Stimulated activated CD4-positive, alpha-beta T cell treated with anti-CD3 and anti-CD28 coated beads, Interleukin-4, amount 100 ng/mL, for 1 hour (primary cell): ENCODE measurements at places on chromosomes 4 and X.

DNA sequence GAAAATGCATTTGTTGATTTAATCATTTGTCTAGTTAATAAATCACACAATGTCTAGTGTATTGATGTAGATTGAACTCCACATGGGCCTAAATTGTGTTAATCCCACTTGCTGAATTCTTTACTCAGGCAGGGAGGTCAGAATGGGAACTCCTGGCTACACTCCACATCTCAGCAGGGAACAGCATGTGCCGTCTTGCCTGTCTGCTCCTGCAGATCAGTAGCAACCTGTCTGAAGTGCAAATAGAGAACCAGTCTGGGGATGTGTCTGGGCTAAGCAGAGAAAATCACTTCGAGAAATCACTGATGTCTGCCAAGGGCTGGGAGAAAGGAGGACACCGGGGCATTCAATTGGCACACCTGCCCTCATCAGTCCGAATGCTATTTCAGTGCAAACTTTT is 16.5 kb upstream of the MXRA5 start:
- no peak for DNase-seq

DNA sequence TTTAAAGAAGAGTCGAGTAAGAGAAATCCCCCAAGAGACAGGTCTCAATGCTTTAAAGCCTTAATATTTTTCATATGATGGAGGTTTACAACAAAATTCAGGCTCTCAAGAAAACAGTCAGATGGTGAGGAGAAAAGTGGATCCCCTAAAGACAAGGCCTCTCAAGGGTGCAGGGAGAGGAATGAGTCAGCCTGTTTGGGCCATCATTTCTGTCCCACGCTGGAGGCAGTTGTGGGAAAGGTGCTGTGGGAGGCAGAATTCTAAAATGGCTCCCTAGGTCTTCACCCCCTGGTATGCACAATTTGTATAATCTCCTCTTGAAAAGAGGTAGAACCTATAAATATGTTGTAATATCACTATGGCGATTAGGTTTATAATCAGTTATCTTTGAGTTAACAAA is 4.6 kb upstream of the TIFA start:
- DNase-seq, result no peak

- DNase-seq, result no peak
Observed at GRCh38 chr4:77881460-77882295, 19.0 kb downstream of the MRPL1 start.

DNA sequence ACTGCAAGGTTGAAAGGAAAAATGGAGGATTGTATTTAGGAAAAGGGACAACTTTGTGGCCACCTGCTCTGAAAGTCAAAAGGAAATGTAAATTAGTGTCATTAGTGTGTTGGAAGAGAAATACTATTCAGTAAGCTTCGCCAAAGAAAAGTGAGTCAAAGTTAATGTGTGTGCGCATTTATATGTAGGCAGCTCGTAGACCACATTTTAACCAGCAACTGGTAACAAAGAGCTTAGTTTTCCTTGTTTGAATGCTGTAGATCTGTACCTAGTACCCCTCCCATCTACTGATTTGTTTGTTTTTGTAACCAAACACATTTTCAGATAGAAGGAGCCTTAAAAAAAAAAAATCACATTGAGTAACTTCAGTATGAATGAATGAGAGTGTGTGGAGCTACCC is 69.3 kb downstream of the GPAT3 start:
- no peak for DNase-seq
